Pericardium fibroblast (primary cell): ENCODE measurements at places on chromosomes 3 and 15. TPM values are rescaled to one million over a fixed set of nuclear protein-coding genes. Genes with fewer than 3 reads are reported as not detected.

The CPEB1 gene
- total RNA-seq: 3.3 and 4.2 TPM in 2 replicates

The QARS1 gene
- 258 and 390 TPM in 2 replicates for total RNA-seq

The CIB1 gene
- 26.6 and 26.7 TPM in 2 replicates for total RNA-seq

The CNTN4 gene
- 4.9 TPM in 1 of 2 replicates, not detected in the other for total RNA-seq

The EPB42 gene
- total RNA-seq: not detected in 2 replicates

The KCNMB3 gene
- total RNA-seq: 0.12 and 0.26 TPM in 2 replicates

The CCR9 gene
- not detected in 2 replicates for total RNA-seq

The CADM2 gene
- total RNA-seq: not detected in 2 replicates

The NR1I2 gene
- not detected in 2 replicates for total RNA-seq

The HRG gene
- not detected in 2 replicates for total RNA-seq

The LXN gene
- 20.8 and 68.0 TPM in 2 replicates for total RNA-seq

The RCN2 gene
- total RNA-seq: 65.3 and 67.6 TPM in 2 replicates

The ACKR2 gene
- total RNA-seq: 1.9 and 3.9 TPM in 2 replicates

The ITIH4 gene
- 0.23 TPM in 1 of 2 replicates, not detected in the other for total RNA-seq
